Mesenchymal stem cell (in vitro differentiated cells and primary cell): ENCODE measurements at places on chromosomes 6 and 20.

DNA sequence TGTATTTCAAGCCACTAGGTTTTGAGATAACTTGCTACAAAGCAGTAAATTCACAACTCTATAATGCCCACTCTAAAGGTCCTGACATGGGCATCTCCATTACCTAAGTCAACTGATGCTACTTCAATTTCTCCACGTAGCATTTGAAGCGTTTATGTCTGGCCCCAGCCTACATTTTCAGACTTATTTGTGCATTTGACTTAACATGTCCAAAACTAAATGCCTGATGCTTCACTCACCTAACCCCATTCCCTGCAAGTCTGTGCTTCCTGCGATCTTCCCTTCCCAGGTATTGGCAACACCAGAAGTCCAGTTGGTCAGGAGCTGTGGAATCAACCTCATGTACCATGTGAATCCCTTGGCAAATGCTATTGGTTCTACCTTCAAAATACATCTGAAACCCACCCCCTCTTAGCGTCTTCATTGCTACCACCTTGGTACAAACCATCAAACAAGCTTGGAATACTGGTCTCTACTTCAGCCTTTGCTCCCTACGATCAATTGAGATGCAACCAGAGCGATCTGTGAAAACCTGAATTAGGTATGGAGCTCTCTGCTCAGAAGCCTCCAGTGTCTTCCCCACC lies 12.8 kb upstream of the ZNFX1 start:
- no peak for DNase-seq

DNA sequence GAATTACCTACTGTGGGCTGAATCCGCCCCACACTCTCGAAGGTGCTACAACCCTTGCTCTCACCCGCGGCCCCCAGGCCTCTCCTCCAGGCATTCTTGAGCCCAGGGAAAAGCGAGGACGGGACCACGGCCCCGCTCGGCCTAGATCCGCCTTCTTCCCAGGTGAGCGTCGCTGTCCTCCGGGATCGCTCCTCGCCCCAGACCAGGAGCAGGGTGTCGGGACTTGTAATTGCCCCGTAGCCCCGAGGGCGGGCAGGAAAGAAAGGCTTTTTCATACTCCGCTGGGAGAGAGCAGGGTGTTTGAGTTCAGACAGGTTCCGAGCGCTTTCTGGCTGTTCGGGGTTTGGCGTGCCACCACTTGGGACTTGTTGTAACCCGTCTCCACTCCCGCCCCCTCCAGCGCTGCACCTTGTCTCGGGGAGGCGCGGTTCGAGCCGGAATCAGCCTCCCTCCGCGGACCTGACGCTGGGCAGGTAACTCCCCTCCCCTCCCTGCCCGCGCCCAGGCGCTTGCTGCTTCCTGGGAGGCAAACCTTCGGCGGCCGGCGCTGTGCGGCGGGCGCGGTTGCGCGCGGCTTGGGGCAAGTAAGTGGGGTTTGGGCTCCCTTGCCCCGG lies at the start of gene FAM83B:
TSS of gene FAM83B (plus strand) at position 529 of the 614 bp plus-strand sequence. CDS start 23,476 bp downstream, outside the sequence.
- DNase-seq, result peak; percentile 27

DNA sequence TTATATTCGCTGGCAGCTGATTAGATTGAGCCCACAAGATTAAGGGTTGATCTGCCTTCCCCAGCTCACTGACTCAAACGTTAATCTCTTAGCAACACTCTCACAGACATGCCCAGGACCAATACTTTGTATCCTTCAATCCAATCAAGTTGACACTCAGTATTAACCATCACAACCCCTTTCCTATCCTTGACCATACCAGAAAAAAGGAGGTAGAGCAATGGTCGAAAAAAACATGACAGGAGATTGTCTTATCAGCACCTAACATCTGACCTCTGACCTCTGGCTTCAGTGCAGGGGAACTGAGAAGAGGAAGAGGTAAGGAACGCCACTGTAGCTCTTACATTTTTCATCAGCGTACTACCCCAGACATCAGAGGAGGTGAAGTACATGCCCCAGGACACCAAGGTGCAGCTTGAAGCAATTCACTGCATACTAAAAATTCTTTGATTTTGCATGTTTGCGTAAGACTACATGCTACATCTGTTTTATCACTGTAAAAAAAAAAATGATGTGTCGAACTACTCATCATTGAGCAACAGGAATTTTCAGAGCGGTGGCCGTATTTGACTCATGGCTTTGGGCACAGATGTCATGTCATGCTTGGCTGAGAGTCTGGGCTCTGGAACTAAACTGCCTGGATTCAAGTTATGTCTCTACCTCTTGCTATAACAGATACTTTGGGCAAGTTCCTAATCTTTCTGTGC lies 188.0 kb upstream of the TAB2 start:
- peak; percentile 53 for DNase-seq

DNA sequence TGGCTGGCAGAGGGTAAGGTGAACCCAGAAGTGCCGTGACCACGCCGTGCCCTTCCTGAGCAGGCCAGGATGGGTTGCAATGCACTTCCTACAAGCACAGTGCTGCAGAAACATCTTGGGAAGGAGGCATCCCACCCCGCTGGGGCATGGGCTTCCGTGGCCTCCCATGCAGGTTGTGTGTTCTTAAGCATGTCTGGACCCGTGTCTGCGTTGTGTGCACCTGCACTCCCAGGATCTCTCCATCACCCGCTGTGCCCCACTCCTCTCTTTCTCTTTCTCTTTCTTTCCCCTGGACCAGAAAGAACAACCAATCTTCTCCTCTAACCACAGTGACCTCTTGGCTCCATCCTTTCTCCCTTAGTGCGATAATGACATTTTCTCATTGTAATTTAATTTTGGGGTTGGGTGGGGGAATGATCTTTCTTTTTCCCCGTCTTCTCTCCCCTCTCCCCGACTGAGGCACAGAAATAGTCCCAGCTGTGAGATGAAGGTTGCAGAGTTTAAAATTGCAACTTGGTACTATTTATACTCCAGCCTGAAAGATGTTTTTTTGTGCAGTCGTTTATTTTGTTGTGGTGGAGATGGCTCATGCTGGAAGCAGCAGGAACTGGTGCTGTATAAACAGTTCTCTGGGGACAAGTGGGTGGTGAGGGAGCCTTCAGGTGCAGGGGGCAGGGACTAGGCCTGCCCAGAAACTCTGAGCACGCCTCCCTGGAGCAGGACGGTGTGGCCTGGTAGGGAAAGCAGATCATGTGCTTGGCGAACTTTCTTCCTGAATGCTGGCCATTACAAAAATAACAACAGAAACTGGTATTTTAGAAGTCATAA lies 20.5 kb downstream of the BCAS4 start:
- DNase-seq, result peak; percentile 77

DNA sequence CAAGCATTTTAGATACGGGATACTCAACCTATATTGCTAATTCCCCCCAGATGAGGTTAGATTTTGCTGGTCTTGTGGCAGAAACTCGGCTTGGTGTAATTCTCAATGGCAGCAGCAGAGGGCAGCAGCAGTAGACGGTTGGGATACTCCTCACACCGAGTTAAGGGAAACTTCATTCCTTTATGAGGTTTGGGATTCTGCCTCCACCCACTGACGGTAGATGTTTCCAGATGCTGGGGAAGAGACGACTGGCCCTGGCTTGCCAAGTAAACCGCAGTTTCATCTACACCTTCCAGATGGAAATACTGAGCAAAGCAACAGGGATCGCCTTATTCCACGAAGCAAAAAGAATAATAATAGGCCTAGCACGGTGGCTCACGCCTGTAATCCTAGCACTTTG lies 8.2 kb upstream of the TBC1D7 start:
- peak; percentile 74 for DNase-seq
